ENCODE measurements at places on chromosomes 12 and 14. TPM values are rescaled to one million over a fixed set of nuclear protein-coding genes. Genes with fewer than 3 reads are reported as not detected.

DNA sequence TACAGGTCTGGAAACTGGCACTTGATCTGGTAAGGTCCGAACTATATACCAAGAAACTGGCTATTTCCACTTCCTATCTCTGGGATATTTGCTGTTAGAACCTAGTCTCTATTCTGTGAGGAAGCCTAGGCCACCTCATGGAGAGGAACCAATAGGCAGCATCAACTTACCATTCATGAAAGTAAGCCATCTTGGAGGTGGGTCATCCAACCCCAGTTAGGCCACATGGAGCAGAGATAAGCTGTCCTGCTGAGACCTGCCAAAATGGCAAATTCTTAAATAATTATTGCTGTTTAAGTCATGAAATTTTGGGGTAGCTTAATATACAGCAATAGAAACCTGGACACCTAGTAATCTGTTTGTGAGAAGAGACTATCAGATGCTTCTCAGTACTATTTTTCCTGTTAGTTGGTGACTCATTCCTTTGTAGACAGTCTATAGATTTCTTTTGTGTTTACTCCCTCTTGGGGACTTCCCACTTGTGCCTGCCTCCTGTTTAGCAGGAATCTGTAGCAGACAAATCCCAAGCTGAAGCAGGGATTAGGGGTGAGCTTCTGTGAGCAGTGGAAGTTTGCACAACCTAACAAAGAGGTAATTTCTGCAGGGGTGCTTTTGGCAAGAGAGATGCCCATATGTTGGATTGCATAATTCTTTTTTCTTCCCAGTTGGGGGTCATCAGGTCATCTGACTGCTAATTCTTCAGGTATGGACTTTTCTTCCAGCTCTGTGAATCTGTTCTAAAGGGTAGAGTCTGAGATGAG is 136.8 kb downstream of the IGF1 start:
- H3K4me1 ChIP-seq: peaks cover 4% of the 10 kb centered on the region
- H3K27ac ChIP-seq: peak overlapping the region; percentile 56
- H3K4me3 ChIP-seq: no peak overlapping the region
- no peaks in the 10 kb centered on the region for H3K36me3 ChIP-seq
- H3K27me3 ChIP-seq: no peaks in the 10 kb centered on the region

GRCh38 chr14:68145036-68145435 is 325.5 kb downstream of the RAD51B start:
- no peak overlapping the region for H3K4me3 ChIP-seq

GRCh38 chr12:2129076-2129475 is 76.3 kb downstream of the CACNA1C start:
- peaks cover 10% of the 10 kb centered on the region for H3K4me1 ChIP-seq
- H3K27ac ChIP-seq: no peak overlapping the region
- no peaks in the 10 kb centered on the region for H3K36me3 ChIP-seq
- H3K27me3 ChIP-seq: no peaks in the 10 kb centered on the region
- H3K4me3 ChIP-seq: no peak overlapping the region
- DNase-seq: no peak

DNA sequence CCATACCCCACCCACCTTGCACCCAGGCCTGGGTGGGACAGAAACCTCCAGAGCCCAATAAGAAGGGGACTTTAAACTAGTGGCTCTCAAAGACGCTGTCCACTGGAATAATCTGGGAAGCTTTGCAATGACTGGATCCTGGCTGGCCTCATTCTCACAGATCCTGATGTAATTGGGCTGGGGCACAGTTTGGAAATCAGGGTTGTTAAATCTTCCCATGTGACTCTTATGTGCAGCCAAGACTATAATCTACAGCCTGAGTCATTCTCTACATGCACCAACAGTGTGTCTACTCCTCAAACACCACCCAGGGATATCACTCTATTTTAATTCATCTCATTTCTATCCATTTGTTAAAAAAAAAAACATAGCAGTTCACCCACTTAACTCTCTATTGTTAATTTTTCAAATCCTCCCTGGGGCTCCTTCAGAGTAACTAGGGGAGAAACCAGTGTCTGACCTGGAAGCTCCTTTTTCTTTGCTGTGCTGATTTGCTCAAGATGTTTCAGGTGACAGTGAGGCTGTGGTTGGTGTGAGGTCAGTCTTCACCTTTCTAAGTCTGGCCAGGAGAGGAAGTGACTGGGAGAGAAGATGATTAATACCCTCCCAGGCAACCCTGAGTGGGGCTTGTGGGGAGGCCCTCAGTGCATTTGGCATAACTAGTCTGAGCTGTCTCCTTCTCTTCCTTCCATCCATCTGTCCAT is 211.6 kb upstream of the SFSWAP start:
- H3K4me1 ChIP-seq: no peaks in the 10 kb centered on the region
- DNase-seq: no peak
- no peak overlapping the region for H3K27ac ChIP-seq
- H3K4me3 ChIP-seq: no peak overlapping the region
- H3K36me3 ChIP-seq: no peaks in the 10 kb centered on the region

The CFAP73 gene
- total RNA-seq: not detected

DNA sequence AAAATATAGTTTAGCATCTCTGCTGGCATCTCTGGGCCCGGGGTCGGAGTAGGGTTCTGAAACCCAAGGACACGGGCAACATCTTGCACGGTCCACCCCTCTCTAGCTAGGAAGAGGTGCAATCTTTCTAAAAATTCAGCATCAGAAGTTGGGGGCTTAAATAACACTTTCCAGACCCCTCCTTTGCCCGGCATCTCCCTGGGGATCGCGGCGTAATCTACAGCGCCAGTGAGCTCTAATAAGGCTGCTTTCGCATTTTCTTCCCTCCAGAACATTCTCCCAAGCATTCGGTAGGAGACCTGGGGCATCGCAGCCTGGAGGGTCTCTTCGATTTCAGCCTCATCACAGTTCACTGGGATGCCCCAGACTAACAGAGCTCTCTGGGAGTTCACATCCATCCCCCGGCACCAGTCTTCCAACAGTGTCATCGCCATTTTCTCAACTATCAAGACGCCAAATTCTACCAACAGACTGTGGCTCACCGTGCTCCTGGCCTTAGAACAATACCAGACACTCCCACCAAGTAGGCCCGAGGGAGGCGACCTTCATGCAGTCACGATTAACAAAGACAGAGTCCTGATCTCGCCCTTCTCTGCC is 880 bp downstream of the PNMA1 start:
- no peak for DNase-seq
- H3K4me3 ChIP-seq: peak overlapping the region; percentile 80
- H3K36me3 ChIP-seq: peaks cover 29% of the 10 kb centered on the region
- H3K27ac ChIP-seq: peak overlapping the region; percentile 92

GRCh38 chr14:34536951-34537676 is 2.4 kb downstream of the EAPP start:
- H3K27me3 ChIP-seq: no peaks in the 10 kb centered on the region
- no peak overlapping the region for H3K4me3 ChIP-seq
- no peak for DNase-seq
- H3K4me1 ChIP-seq: peaks cover 18% of the 10 kb centered on the region

DNA sequence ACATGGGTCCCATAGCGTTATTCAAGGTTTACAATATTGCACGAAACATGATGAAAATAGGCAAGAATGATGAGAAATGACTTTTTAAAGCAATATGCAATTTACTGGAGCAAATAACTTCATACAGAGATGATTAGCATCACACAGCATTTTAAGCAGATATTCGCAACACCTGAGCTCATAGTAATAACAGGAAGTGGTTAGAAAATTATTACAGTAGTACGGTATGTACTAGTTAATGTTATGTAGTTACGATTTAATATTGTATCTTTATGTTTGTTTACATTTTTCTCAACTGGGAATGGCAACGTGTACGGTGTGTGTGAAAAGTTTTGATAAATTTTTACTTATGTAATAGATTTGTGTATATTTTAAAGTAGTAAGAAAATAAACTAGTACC is 102.6 kb downstream of the OSBPL8 start:
- no peak overlapping the region for H3K27ac ChIP-seq
- H3K4me1 ChIP-seq: peaks cover 7% of the 10 kb centered on the region
- no peak for DNase-seq
- H3K4me3 ChIP-seq: no peak overlapping the region
- no peaks in the 10 kb centered on the region for H3K27me3 ChIP-seq

DNA sequence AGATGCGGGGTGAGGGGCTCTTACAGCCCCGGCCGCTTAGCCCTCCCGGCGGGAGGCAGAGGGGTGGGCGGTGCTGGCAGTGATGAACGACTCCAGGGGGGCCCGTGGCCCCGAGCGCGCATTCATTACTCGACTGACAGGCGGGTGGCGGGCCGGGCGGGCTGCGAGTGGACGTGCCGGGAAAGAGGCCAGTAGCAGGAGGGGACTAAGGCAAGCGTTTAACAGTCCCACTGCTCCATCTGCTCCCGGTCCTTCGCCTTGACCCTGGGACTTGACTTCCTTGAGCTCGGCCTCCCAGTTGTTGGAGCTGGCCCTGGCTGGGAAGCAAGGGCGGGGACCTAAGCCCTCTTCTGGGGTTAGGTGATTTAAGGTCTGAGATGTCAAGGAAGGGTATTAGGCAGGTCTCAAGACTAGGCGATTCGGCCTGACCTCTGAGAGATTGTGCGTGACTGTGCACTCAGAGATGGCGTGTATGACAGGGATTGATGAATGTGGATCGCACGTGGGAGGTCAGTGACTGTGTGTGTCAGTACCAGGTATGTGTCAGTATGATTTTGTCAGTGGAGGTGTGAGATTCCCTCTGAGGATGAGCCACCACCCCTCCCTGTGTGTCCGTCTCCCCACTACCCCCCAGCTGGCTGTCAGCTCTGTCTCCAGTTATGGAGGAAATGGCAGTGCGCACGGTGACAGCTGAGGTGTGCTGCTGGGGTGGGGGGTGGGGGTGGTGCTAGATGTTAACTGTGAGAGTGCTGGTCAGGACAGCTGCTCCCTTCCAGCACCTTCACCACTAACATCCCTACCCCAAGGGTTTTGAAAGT is 3.6 kb upstream of the DNAJC22 start:
- H3K36me3 ChIP-seq: no peaks in the 10 kb centered on the region
- H3K4me1 ChIP-seq: peaks cover 52% of the 10 kb centered on the region
- H3K4me3 ChIP-seq: peak overlapping the region; percentile 39
- H3K27ac ChIP-seq: no peak overlapping the region

- H3K27me3 ChIP-seq: no peaks in the 10 kb centered on the region
- DNase-seq: peak; percentile 58
- peaks cover 68% of the 10 kb centered on the region for H3K36me3 ChIP-seq
Observed at GRCh38 chr12:57101892-57102695, 9.1 kb downstream of the STAT6 start.

The DBX2 gene
- total RNA-seq: not detected

The SLC10A1 gene
- not detected for total RNA-seq

- H3K27ac ChIP-seq: no peak overlapping the region
- H3K36me3 ChIP-seq: no peaks in the 10 kb centered on the region
- peaks cover 10% of the 10 kb centered on the region for H3K4me1 ChIP-seq
- H3K27me3 ChIP-seq: peaks cover 9% of the 10 kb centered on the region
- no peak for DNase-seq
Observed at GRCh38 chr14:104647467-104648043, 41.9 kb upstream of the INF2 start.

DNA sequence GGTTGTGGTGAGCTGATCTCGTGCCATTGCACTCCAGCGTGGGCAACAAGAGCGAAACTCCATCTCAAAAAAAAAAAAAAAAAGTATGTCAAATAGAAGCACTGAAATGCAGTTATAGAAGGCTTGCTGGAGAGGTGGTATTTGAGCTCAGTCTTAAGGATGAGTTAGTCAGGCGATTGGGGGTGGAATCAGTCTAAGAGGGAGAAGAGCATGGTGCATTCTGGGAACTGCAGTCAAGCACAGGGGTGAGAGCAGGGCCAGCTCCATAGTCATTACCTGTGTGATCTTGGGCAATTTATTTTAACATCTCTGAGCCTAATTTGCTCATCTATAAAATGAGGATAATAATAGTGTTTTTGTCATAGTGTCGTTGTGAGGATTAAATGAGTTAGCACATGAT is 5.9 kb upstream of the GNB3 start:
- no peak for DNase-seq
- H3K36me3 ChIP-seq: peaks cover 70% of the 10 kb centered on the region
- H3K27me3 ChIP-seq: no peaks in the 10 kb centered on the region

DNA sequence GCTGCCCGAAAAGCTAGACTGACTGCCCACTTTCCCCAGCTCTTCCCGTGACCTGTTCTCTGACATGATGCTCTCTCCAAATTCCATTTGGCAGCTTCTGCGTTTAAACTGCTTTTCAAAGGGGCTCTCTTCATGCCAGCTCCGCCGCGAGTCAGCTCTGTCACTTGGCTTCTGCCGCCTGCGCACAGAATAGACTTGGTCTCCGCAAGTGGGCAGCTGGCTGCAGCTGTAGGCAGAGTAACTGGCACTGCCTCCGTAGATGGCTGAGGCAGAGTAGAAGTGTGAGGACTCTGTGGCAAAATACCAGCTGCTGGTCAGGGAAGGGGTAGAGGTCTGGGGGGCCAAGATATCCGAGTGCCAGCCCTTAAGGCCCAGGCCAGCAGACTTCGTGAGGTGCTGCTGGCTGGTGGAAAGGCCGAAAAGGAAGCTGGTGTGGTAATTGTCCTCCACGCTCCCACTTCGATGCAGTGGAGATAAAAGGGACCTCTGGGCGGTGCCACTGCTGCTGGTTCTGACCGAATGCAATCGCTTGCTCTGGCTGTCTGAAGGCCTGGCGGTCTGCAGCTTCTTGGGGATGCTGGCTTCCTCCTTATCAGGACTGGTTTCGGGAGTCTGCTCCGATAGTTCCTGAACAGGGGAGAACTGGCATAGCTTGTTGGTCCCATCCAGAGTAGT is 85.7 kb downstream of the DUSP16 start:
- H3K4me1 ChIP-seq: no peaks in the 10 kb centered on the region
- H3K4me3 ChIP-seq: no peak overlapping the region
- no peaks in the 10 kb centered on the region for H3K27me3 ChIP-seq
- no peak overlapping the region for H3K27ac ChIP-seq

The PRH2 gene
- total RNA-seq: not detected

DNA sequence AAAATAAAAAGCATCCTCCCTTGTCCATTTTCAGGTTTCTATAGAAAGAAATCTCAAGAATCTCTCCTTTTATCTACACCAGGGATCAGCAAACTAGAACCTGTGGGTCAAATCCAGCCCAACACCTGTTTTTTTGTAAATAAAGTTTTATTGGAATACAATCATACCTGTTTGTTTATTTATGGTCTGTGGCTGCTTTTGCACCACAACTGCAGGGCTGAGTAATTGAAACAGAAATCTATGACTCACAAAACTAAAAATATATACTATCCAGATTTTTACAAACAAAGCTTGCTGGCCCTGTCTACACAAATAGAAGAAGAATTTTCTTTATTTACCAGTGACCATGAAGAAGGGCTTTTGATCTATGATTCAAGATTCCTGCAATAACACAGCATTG is 95.1 kb upstream of the COCH start:
- H3K27me3 ChIP-seq: no peaks in the 10 kb centered on the region
- no peak for DNase-seq
- H3K4me1 ChIP-seq: no peaks in the 10 kb centered on the region
- H3K36me3 ChIP-seq: no peaks in the 10 kb centered on the region

GRCh38 chr12:94260717-94261116 is 112.3 kb downstream of the PLXNC1 start:
- H3K4me3 ChIP-seq: no peak overlapping the region
- H3K27ac ChIP-seq: no peak overlapping the region
- no peaks in the 10 kb centered on the region for H3K36me3 ChIP-seq
- peaks cover 16% of the 10 kb centered on the region for H3K4me1 ChIP-seq

- H3K36me3 ChIP-seq: no peaks in the 10 kb centered on the region
- no peaks in the 10 kb centered on the region for H3K27me3 ChIP-seq
- no peak overlapping the region for H3K4me3 ChIP-seq
- no peak overlapping the region for H3K27ac ChIP-seq
- peak; percentile 16 for DNase-seq
Observed at GRCh38 chr14:82403987-82404386, 870.3 kb upstream of the SEL1L start.

- no peak overlapping the region for H3K4me3 ChIP-seq
- no peak overlapping the region for H3K27ac ChIP-seq
- H3K36me3 ChIP-seq: no peaks in the 10 kb centered on the region
- DNase-seq: no peak
- peaks cover 24% of the 10 kb centered on the region for H3K27me3 ChIP-seq
Observed at GRCh38 chr14:69547701-69548348, 26.8 kb downstream of the CCDC177 start.
